ENCODE measurements at places on chromosomes 2 and 18.

GRCh38 chr2:204483608-204484081, 61.6 kb upstream of the PARD3B start:
- DNase-seq: no peak

DNA sequence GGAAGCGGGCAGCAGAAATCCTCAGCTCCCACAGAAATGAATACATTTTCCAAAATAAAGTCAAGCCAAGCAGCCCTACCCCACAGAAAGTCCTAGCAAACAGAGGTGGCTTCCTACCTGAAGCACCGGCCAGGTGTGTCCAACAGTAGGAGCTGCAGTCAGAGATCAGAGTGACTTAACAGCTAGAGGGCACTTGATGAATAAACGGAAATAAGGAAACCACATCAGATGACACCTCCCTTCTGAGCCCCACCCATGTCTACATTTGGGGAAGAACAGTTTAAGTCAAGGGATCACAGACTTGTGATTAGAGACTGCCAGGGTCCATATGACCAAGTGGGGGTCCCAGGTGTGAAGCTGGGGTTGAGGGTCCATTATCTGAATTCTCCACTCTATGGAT, at the start of gene CXCR1:
Gene CXCR1, minus strand, starts transcription at position 172 of the 400 bp plus-strand sequence. CDS start 1,751 bp downstream, outside the sequence.
- no peak for DNase-seq

- DNase-seq: no peak
Observed at GRCh38 chr18:36446059-36446458, 148.5 kb downstream of the FHOD3 start.

- no peak for DNase-seq
Observed at GRCh38 chr18:658947-659533, 1.6 kb downstream of the TYMS start.

DNA sequence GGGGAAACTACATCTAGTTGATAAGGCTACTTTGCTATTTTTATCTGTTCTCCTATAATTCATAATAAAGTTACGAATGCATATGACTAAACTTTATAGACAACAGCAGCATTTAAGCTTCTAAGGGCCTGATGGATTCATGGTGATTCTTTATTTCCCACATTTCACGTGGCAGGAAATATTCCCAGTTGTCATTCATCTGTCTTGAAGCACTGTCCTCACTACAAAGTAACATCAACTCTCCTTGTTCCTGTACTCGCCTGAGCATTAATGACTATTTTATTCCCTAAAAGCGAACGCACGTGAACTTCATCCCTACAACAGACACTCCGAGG, 2.6 kb downstream of the SATB2 start:
- DNase-seq: no peak

DNA sequence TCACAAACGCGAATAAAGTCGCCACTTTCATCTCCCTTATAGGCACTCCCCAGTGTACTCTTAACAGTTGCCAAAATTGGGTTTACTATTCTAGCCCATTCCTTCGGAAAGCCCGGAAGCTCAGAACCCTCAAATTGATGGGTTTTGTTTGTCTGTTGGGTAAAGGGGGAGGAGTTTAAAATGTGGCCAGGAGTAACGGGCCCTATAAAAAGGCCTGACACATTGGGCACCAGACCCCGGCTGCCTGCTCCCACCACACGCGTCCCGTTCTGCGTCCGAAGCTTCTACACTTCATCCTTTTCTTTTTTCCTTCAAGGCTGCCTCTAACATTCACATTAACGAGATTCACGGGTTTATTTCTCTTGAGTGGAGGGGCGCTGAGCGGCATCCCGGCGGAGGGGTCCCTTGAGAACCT, 837 bp downstream of the NHEJ1 start:
- no peak for DNase-seq

- no peak for DNase-seq
Observed at GRCh38 chr2:12363569-12363968, 353.2 kb upstream of the TRIB2 start.

DNA sequence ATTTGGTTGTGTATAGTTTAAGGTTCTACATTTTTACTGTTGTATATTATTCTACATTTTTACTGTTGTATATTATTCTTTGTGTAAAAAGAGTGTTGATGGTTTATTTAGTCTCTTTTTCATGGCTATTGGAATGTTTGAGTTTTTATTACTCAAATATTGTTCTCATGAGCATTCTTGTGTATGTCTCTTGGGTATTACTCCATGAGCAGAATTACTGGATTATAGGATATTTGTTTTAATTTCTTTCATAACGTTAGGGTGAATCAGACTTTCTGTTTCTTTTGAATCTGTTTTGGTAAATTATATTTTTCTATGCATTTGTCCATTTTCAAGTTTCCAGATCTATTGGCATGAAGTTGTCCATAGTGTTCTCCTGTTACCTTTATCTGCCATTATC, 111.6 kb downstream of the DYNAP start:
- no peak for DNase-seq

DNA sequence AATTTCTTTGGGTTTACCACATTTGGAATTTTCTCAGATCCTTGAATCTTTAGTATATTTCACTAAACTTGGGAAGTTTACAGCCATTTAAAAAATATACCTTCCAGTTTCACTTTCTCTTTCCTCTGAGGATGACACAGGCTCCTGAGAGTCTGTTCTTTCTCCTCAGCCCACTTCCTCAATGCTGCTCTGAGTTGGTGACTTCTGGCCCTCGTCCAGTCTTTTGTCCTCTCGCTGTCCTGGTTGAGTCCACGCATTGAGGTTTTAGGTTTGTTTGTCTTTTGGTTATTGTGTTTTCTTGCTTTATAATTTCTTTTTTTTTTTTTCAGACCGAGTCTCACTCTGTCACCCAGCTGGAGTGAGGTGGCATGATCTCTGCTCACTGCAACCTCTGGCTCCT, 40.7 kb upstream of the GALR1 start:
- no peak for DNase-seq

GRCh38 chr18:57737400-57738060, 65.6 kb downstream of the ATP8B1 start:
- peak; percentile 6 for DNase-seq

- DNase-seq: no peak
Observed at GRCh38 chr2:15628899-15629855, 37.5 kb downstream of the DDX1 start.

GRCh38 chr2:241933179-241933911, 63.8 kb downstream of the RTP5 start:
- no peak for DNase-seq

DNA sequence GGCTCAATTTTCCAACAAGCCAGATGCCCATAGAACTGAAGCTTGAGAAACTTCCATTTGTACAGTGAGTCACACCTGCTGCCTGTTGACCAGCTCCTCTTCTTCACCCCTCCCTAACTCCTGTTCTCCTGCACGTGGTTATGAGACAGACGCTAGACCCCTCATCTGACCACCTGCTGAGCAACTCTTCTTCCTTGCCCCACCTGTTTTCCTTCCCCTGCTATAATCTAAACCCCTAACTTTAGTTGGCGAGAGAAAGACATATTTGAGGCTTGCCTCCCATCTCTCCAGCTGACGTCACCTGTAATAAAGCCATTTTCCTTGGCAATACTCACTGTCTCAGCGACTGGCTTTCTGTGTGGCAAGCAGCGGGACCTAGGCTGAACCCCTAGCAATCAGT, 22.3 kb upstream of the ITM2C start:
- DNase-seq: no peak

- no peak for DNase-seq
Observed at GRCh38 chr2:71598526-71598925, 145.2 kb downstream of the DYSF start.

GRCh38 chr2:235106874-235107639, 155.2 kb downstream of the SH3BP4 start:
- DNase-seq: no peak

- DNase-seq: no peak
Observed at GRCh38 chr2:219056896-219057708, 3.6 kb downstream of the IHH start.

DNA sequence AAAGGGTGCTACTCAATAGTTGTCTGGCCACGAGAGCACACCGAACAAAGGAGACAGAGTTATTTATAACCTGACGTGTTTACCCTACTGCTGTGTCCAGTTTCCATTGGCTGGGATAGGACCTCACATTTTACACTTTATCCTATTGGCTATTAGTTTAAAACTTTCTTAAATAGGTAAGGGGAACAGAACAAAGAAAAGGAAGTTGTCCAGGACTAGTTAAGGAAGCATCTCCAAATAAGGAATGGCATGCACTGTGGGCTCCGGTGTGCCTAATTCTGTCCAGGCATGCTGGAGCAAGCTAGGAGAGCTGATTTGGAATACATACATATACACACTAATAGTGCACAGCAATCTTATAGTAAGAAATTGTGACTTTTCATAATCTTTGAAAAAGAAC, 72.2 kb downstream of the CAB39 start:
- no peak for DNase-seq

- no peak for DNase-seq
Observed at GRCh38 chr2:27855476-27855875, 34.7 kb downstream of the RBKS start.

DNA sequence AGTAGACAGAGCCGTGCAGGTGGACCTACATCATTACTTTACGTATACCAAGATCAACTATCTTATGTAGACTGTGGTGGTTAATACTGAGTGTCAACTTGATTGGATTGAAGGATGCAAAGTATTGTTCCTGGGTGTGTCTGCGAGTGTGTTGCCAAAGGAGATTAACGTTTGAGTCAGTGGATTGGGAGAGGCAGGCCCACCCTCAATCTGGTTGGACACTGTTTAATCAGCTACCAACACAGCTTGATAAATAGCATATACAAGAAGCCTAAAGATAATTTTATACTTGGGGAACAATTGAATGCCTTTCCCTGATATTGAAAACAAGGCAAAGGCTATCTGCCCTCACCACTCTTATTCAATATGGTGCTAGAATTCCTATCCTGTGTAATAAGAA, 604.2 kb upstream of the ZEB2 start:
- no peak for DNase-seq

Data from esophagus squamous epithelium (tissue), 5 donors.